ENCODE measurements at places on chromosomes 1 and 21.

DNA sequence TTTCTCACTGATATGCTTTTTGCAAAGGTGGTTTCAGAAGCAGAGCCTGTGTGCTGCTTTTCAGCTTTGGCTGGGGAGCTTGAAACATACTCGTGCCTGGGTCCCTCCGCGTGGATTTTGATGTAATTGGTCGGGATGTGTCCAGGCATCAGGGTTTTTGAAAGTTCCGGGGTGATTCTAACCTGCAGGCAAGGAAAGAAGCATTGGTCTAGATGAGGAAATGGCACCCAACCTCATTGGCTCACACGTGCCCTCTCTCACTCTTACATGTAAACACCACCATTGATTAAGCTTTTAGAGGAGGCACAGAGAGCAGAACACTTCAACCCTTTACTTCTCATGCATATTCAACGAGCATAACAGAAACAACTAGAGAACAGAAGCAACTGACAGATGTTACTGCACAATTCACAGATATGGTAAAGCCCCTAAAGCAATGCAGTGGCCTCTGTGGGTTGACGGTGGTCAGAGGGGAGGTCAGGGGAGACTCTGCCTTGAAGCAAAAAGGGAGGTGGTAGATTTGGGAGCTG lies 112.1 kb downstream of the TLR5 start:
- DNase-seq, result no peak

- no peak for DNase-seq
These were observed 54.3 kb upstream of the PCP4 start for GRCh38 chr21:39812983-39813382.

DNA sequence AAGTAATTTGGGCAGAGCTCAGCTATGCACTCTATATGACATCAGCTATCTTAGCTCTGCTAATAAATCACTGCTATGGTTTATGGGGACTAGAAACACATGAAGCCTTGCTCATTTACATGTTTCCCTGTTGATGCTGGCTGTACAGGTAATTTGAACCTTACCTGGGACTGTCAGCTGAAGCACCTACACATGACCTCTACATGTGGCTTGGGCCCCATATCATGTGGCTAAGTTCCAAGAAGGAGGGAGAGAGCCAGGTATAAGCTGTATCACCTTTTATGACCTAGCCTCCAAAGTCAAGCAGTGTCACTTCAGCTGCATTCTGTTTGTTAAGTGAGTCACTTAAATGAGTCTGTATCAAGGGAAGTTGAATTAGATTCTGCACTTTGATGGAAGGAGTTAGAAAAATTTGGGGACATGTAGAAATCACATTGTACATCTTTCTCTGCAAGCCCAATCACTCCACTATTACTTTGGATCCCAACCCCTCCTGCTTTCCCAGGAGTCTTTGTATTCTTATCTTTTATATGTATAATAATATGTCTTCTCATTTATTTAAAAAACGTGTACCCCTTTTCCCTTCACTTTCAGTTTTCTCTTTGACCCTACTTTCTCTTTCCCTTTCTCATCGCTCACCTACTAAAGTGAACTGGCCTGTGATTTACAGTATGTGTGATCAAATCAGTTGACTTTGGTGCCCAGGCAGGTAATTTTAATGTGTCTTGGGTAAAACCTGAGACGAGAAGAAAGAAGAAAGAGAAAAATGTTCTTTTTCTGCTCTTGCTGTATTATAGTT lies 53.4 kb upstream of the PRKACB start:
- DNase-seq, result no peak

- no peak for DNase-seq
These were observed 43.2 kb downstream of the NEK2 start for GRCh38 chr1:211632117-211632807.

DNA sequence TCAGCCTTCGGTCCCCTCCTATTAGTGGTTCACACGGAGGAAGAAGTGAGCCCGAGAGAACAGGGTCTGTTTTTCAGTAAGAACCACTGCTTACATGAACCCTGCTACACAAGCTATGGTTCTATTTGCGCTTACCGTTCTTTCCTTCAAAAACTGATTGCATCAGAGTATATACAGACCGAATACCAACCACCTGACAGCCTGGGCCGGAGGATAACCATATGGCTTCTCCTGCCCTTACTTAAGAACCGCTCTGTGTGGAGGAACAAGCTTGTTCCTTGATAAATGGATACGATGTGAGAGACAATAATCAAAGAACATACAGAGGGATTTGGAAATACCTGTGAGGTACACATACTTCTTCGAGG lies 1.1 kb upstream of the KCNT2 start:
- DNase-seq, result no peak

DNA sequence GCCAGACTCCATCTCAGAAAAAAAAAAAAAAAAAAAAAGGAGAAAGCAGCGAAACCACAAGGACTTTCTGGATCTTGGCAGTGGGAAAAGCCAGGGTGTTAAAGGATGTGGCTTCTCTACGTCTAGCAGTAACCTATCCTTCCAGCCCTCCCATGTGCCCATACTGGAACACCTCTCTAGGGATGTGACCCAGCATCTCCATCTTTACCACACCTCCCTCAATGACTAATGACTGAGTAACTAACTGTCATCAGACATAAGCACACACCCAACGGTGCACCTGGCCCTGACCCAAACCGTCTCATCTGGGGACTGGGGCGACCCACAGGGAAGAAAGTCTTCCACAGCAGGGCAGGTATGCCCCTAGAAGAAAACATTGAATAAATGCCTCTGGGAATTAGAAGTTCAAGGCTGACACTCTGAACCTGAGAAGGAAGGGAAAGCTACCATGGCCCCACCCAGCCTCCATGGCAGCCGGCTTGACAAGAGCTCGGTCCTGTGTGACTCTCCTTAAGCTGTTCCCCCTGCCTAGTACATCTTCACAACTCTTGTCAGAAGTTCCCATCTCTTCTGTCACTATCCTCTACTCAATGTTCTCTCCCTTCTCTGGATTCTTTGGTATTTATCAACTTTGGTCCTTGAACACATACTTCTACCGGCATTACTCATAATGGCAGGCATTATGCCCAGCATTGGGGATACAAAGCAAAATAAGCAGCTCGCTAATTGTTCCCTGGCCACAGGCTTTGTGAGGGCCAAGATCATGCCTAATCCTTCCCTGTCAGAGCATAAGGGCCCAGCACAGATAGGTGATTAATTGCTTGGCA lies 14.8 kb upstream of the PAQR6 start:
- DNase-seq, result no peak

DNA sequence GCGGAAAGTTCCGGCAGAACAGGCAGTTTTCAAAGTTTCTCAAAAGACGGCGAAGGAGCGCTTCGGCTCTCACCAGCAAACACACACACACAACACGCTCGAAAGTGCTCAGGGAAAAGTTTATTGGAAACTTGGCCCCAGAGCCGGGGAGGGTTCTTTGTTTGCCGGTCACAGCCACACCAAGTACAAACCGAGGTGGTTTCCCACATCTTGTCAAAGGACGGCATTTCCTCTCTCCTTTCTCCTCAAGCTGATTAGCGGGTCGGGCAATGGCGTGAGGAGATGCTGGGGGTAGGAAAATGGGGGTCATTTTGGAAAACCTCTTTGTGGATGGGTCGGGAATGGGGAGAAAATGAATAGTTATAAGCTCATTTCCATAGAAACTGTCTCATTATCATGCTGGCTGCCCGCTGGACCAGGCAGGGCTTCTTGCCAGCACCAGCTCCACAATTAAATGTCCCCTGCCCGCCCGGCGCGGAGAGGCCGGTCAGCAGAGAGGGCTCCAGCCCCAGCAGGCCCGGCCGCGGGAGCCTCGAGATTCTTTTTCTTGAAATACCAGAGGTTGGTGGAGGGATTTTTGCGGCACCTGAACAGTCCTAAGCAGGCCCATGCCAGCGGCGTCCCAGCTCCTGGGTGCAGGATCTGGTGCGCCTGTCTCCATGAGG lies 92.3 kb downstream of the PRDM16 start:
- DNase-seq, result no peak

Measured in stimulated activated CD4-positive, alpha-beta T cell treated with anti-CD3 and anti-CD28 coated beads, Interleukin-12 subunit alpha, Interleukin-12 subunit beta, amount 100 ng/mL, for 4 hours (primary cell).